ENCODE measurements at places on chromosomes 5 and 9.

DNA sequence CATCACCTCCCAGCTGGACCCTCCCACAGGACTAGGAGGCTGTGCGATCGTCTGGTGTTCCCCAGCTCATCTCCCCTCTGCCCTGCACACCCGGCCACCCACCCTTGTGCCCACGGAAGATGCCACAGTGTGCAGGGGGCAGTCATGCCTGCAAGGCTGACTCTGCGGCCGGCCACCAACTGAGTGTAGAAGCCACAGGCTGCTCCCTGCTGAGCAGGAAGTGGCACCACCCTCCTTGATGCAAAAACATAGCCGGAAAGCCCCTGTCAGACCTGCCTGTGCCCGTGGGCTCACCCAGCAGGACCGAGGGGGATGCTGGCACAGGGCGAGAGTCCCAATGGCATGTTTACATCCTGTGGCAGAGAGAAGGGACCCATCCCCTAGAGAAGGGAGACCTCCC lies 40.3 kb upstream of the SLC12A7 start:
- no peak for DNase-seq

GRCh38 chr9:138115506-138115905 lies 237.9 kb downstream of the CACNA1B start:
- DNase-seq: no peak

DNA sequence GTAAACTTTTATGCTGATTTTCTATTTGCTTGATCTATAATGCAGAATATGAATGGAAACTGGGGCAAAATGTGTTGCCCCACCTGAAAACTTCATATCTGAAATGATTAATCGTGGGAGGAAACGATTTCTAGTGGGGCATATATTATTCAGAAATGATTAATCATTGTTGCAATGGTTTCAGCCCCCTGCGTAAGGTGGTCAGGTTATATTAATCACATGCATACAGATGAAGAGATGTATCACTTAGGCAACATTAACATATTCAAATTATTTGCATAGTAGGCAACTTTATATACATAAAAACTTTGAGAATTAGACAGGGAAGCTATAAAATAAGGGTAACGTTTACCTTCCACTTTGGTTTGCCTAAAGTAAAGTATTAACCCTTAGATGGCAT lies 49.8 kb downstream of the LSM11 start:
- DNase-seq: no peak

GRCh38 chr9:128457207-128457606 lies 1.4 kb downstream of the ODF2 start:
- no peak for DNase-seq

- peak; percentile 66 for DNase-seq
Observed at GRCh38 chr9:97710356-97711222, 13.4 kb upstream of the XPA start.

DNA sequence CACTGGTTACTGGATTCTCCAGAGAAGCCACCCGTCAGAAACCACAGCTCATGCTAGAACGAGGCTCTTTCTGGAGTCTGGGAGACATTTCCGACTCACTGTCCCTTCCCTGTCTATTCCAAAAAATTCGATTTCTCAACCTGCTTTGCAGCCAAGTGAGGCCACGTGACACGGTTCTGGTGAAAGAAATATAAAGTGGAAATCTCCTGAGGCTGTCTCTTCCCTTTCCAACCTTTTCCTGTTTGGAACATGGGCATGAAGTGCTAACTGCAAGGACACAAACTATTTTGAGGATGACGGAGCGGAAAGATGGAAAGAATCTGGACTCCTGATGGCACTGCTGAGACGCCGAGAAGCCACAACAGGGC lies 6.1 kb upstream of the PTGS1 start:
- no peak for DNase-seq

DNA sequence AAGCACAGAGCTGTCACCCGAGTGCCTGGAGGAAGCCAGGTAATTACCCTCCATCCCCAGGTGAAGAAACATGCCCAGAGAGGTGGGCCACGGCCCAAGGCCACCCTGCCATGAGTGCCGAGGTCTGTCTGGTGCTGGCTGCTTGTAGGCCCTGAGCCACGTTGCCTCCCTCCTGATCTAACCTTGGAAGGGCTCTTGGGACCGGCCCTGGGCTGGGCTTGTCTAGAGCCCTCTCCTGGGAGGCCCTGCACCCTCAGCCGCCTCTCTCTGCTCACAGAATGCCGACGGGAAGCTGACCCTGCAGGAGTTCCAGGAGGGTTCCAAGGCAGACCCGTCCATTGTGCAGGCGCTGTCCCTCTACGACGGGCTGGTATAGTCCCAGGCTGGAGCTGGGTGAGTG lies 39.4 kb upstream of the HMCN2 start:
- DNase-seq: no peak

DNA sequence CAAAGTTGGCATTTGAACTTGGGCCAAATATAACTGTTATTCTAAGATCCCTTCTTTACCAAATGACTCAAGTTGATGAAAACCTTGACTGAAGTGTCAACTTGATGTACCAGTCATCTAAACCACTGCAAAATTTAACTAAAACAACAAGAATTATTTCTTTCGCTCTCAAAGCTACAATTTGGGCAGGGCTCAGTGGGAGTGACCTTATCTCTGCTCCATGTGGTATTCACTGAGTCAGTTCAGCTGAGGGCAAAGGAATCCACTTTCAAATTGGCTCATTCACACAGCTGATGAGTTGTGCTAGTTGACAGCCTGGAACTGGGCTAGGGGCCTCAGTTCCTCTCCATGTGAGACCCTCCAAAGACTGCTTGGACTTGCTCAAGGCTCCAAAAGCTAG lies 166.3 kb downstream of the RORB start:
- DNase-seq: no peak

GRCh38 chr5:125891061-125891725 lies 532.0 kb upstream of the GRAMD2B start:
- no peak for DNase-seq
